Fibroblast of skin of back (primary cell): ENCODE measurements at places on chromosomes 6 and 20.
A peak's percentile ranks its signal among the peaks of the same experiment; 100 is the strongest.

GRCh38 chr6:14550822-14551221 lies 433.2 kb downstream of the CD83 start:
- DNase-seq: peak; percentile 41

DNA sequence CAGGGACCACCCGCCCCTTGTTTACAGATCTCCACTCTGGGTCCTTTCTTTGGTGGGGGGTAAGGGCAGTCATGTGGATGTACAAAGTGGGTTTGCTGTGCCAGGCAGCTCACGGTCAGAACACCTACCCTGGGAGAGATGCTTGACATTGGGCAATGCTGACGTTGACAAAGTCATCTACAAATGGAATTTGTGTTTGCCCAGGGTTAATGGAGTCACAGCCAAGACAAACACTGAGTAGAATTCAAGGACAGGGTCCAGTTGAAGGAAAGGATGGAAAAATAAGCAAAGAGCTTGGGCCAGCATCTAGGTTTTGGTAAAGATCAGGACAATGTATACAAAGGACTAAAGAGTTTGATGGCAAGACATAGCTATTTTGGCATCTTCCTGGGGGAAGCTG lies 54.7 kb downstream of the MOCS1 start:
- DNase-seq: peak; percentile 51

DNA sequence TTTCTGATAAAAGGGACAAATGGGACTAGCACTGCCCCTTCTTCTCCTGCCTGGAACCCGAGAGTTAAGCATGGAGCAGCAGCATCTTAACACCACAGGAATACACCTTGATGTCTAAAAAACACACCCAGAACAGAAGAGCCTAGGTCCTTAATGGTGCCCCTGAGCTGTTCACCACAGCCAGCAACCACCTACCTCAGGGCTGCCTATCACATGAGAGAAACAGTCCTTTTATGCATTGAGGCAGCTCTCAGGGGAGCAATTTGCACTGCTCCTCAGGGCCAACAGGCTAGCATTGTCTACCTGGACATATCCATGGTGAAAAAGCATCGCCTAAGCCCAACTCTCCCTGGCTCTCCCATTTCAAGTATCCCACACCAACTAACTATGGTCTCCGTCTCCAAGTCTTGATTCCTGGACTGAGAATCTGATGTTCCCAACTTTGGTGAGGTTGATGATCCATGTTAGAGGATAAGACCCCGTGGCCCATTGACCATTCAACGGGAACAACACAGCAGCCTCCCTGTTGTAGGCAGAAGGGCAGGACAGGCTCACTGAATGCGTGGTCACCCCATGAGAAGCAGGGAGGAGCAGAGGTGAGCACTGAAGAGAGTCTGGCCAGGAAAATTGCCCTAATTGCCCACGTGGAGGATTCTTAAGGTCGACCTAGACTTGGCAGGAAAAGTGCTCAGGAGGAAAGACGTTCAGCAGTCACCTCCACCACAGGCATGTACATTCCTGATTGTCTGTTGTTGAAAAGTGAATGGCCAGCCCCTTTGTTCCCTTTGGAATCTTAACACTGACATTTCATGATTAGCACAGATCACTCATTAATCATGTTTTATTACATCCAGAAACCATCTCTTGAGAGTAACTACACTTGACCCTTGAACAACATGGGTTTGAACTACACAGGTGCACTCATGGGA lies 4.2 kb upstream of the APMAP start:
- DNase-seq: no peak

DNA sequence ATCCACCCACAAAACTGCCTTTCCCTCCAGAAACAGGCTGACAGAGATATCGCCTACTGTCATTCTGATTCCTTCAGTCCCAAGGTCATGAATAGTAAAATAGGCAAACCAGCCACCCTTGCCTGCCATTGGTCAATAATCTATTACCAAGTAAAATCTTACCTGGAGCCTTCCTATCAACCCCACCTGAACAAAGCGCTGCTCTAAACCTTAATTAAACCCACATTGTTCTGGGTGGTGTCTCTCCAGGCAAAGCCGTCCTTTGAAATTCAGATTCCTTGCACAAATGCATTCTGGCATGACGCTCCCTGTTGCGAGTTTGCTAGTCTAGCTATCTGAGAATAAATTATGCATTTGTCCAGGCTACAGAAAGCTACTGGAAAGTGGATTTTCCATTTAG lies 291.6 kb upstream of the ECI2 start:
- no peak for DNase-seq

DNA sequence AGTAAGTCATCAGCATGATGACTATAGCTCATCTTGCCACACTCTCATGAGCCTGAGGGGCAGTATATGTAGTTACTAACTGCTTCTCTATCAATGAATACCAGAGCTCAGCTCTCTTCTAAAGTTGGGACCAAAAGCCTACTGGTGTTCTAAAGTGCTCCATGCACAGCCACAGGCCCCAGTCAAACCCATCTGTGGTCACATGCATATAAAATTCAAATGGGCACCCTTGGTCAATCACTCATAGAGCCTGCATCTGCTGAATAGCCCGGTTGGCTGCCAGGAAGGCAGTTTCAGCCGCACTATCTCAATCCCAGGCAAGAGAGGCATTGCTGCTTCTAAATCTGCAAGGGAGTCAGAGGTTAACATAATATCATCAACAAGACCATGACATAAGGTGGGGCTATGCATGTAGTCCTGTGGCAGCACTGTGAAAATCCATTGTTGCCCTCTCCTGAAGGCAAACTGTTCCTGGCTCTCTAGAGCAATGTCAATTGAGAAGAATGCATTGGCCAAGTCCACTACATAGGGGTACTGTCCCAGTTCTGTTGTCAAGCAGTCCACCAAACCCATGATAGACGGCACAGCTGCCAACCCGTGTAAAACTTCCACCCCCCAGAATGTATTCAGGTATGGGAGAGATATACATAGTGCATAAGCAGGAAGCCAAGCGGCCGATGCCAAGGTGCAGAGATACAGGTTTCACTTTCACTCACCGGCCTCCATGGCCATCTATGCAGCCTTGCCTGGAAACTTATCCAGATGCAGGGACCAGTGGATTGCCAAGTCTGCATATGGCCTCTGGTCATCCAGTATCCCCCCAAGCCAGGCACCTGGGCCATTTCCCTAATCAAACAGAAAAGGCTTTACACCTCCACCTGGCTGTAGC lies 76.2 kb downstream of the ALDH8A1 start:
- no peak for DNase-seq

DNA sequence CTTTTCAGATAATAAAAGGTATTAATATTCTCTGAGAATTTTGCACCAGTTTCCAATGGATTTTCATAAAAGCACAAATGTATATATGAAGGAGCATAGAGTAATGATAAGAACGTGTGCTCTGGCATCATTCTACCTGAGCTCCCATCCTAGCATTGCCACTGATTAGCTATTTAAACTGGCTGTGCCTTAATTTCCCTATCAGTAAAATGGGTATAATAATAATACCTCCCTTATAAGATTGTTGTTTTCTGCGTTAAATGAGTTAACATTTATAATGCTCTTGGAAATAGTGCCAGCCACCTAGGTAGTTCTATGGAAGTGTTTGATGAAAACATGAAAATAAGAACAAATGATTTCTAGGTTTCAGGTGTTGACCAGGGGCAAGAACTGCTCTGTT lies 11.2 kb downstream of the ZKSCAN3 start:
- no peak for DNase-seq

- DNase-seq: no peak
Observed at GRCh38 chr6:129730477-129731165, 20.6 kb upstream of the ARHGAP18 start.

- DNase-seq: no peak
Observed at GRCh38 chr6:163023700-163024099, 295.9 kb downstream of the PACRG start.

DNA sequence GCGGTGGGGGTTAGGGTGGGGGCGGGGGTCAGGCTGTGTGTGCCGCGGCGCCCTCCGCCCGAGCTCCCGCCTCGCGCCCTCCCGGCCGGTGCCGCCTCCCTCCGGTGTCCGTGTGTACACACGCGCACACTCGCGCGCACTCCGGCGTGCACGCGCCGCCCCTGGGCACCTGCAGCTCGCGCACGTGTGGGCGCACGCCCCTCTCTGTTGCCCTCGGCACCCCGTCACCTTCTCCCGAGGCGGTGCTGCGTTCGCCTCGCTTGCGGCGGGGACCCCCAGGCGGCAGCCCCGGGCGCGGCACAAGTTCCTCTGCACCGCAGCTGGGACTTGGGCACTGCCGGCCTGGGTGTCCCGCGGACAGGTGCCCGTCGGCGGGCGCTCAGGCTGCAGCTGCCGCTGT lies 525 bp downstream of the MACROD2 start:
- peak; percentile 11 for DNase-seq

- DNase-seq: no peak
Observed at GRCh38 chr6:168674595-168674994, 233.6 kb downstream of the SMOC2 start.

DNA sequence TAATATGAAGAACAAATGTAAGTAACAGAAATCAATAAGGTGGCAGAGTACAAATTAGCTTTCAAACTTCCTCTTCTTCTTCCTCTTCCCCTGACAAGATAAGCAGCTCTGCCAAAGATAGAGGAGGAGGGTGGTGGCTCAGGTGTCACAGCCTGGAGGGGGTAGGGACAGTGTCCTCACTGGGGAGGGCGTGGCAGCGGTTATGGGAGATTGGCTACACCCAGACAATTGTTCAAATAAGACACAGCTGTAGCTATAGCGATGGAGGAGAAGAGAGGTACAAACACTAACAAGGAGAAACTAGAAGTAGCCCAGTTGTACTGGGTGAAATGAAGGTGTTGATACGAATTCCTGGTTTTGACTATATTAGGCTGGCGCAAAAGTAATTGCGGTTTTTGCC lies 198.5 kb downstream of the TBXT start:
- DNase-seq: no peak

DNA sequence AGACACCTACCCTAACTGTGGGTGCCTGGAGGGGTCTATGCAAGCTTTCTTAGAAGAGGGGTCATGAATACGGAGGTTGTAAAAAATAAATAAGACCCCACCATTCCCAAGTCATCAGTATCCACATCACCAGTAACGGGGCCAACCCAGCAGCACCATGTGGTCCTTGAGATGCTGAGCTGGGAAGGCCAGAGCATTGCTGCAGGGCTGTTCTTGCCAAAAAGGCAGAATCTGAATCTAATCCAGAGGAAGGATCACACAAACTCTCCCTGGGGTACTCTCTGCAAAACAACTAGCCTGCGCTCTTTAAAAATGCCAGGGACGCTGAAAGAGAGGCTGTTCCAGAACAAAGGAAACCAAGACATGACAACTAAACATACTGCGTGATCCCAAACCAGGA lies 43.2 kb downstream of the SSR1 start:
- no peak for DNase-seq

DNA sequence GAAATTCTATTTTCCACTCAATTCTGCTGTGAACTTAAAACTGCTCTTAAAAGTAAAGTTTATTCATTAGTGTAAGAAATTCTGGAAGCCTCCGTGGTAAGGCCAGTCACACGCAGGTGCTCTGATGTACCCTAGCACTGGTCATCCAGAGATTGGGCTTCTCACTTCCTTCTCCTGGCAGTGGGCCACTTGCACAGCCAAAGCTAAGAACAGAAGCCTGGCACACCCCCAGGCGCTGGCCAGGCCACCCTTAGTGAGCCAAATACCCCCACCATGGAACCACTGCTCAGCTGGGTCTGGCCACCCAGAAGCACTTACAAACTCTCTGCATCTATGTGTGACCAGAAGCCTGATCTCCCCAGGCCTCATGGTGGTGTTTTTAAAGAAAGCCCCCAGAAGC lies 35.3 kb upstream of the ARFGEF2 start:
- no peak for DNase-seq

- DNase-seq: peak; percentile 74
Observed at GRCh38 chr6:159716247-159717096, 10.8 kb upstream of the WTAP start.

DNA sequence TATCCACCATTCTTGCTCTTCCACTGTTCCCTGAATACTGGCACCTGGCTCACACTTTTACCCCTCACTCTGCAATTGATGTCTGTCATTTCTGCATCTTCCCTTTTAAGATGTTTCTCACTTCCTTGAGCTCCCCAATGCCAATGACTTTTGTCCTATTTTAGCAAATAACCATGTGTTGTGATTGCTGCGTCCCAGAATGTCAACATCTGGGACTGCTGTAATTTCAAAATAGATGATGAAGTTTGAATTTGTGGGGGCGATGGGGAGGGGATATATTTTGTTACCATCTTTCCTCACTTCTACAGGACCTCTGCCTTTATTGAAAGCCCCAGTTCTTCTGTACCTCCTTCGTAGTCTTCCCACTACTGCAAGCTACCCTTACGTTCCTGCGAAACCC lies 40.0 kb upstream of the ADGRF5 start:
- DNase-seq: no peak

GRCh38 chr6:119533603-119534279 lies 184.2 kb upstream of the MAN1A1 start:
- DNase-seq: peak; percentile 74

GRCh38 chr6:135811170-135811569 lies 40.3 kb upstream of the PDE7B start:
- no peak for DNase-seq

- DNase-seq: no peak
Observed at GRCh38 chr6:80440496-80441115, 334.1 kb downstream of the BCKDHB start.

GRCh38 chr20:59333951-59334350 lies 33.5 kb downstream of the EDN3 start:
- DNase-seq: no peak

DNA sequence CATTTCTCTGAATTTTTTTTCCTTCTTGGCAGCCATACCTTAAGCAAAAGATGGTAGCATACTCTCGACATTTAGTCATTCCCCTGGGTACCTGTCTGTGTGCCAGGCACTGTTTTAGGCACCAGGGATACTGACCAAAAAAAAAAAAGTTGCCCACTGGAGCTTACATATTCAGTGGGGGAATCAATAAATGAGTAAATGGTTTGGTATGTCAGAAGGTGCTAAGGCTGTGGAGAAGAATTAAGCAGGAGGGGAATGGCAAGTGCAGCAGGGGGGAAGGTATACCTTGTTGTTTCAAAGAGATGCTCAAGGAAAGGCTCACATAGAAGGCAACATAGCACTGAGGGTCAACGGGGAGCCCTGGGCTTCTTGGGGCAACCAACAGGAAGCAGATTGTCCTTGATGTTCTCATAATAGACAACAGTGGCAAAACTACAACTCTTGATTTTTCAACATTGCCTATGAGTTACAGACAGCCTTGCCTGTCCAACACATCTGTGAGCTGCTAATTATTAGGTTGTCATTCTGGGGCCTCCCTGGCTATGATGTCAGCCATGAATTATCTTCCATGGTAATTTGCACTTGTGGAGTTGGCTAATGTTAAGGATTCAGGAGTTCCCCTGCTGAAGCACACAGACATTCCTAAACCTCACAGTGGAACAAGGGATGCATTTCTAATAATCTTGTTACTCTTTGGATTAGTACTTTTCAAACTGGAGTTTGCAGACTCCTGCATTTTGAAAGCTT lies 19.6 kb downstream of the NT5E start:
- no peak for DNase-seq

GRCh38 chr6:27242589-27243265 lies 4.8 kb upstream of the PRSS16 start:
- no peak for DNase-seq

GRCh38 chr6:13709689-13710551 lies 1.7 kb downstream of the RANBP9 start:
- peak; percentile 60 for DNase-seq
